ENCODE measurements at places on chromosomes 6 and 20. TPM values are rescaled to one million over a fixed set of nuclear protein-coding genes. Genes with fewer than 3 reads are reported as not detected.
A peak's percentile ranks its signal among the peaks of the same experiment; 100 is the strongest.

COL21A1 gene
- 5.4 TPM for total RNA-seq

CST5 gene
- not detected for total RNA-seq

BTNL2 gene
- not detected for total RNA-seq

CDSN gene
- total RNA-seq = 0.16 TPM

GRIK2 gene
- total RNA-seq = 0.89 TPM

PRDM13 gene
- not detected for total RNA-seq

DNA sequence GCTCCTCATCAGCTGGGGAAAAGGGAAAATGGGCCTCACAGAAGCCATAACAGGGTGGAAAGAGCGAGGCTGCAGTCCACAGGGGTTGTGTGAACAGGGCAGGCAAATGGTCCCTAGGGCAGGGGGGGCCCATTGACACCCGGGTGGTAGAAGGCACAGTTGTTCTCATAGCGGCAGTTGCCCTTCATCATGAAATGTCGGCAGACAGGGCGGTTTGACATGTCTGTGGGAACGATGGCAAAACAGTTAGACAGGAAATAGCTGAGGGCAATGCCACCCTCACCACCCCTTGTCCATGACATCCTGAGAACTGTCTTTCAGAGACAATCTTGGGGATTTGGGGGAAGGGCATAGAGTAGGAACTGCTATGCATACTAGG lies 15.6 kb downstream of the PPP1R10 start:
- no peak overlapping the region for H3K4me3 ChIP-seq
- no peaks in the 10 kb centered on the region for H3K4me1 ChIP-seq
- H3K36me3 ChIP-seq = peaks cover 94% of the 10 kb centered on the region

GRCh38 chr6:63529498-63529897 lies 42.8 kb upstream of the LOC128125822 start:
- no peaks in the 10 kb centered on the region for H3K27me3 ChIP-seq
- H3K4me3 ChIP-seq = peak overlapping the region; percentile 57
- DNase-seq = peak; percentile 48
- peak overlapping the region; percentile 86 for H3K27ac ChIP-seq

DNA sequence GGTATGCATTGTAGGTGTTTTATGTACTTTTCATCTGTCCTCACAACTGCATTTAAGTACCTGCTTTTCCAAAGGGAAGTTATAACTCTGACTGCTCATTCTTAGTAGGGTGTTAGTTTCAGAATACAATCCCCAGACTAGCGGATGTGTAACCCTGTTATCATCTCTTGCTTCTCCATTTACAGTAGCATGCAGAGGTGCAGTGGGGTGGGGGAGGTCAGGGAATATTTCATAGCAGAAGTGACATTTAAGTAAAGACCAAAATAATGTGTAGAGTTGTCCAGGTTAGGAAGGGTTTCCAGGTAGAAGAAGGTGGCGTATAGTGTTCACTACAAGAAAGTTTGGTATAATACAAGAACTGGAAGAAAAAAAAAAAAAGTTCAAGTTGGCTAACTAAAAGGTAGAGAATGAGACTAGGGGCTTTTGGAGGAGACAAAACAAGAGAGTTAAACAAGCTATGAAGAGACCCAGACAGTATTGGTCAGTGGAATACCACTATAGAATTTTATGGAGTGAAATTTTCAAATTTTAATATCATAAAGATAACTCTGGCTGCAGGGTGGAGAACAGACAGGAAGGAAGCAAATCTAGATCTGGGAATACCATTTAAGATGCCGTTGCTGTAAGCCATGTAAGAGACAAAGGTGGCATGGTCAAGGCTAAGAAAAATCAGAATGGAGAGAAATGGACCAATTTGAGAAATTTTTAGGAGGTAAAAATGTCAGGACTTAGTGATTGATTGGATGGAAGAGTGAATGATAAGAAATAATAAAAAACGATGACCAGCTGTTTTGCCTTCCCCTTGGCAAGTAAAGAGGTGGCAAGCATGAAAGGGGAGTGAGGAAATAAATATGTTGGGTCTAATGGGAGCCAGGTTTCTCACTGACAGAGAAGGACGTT lies 2.2 kb upstream of the AHI1 start:
- H3K36me3 ChIP-seq = no peaks in the 10 kb centered on the region
- H3K27ac ChIP-seq = no peak overlapping the region
- DNase-seq = no peak
- peaks cover 7% of the 10 kb centered on the region for H3K4me1 ChIP-seq
- no peaks in the 10 kb centered on the region for H3K27me3 ChIP-seq

- H3K27ac ChIP-seq = no peak overlapping the region
- no peak for DNase-seq
- H3K36me3 ChIP-seq = no peaks in the 10 kb centered on the region
Observed at GRCh38 chr6:106677282-106677681, 47.9 kb downstream of the QRSL1 start.

DNA sequence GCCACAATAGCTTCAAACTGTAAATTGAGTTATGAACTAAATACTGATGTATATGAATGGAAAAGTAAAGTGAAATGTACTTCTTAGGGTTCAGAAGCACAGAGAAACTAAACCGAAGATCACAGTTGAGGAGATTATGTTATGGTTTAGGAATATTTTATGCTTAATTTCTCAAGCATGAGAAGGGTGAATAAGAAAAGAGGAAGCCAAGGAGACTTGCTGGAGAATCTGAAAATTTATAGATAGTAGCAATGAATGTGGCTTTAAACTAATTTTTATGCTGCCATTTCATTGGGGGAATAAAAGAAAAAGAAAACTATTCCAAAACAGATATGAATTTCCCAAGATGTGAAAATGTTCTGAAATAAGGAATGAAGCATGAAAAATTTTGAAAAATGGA lies 5.6 kb downstream of the ANKS1A start:
- H3K27ac ChIP-seq = no peak overlapping the region
- H3K36me3 ChIP-seq = no peaks in the 10 kb centered on the region
- no peak overlapping the region for H3K4me3 ChIP-seq
- H3K27me3 ChIP-seq = no peaks in the 10 kb centered on the region
- DNase-seq = no peak

GRCh38 chr20:5748246-5748645 lies 2.0 kb upstream of the SHLD1 start:
- H3K4me3 ChIP-seq = no peak overlapping the region
- no peak for DNase-seq
- no peaks in the 10 kb centered on the region for H3K36me3 ChIP-seq
- H3K27ac ChIP-seq = no peak overlapping the region

- H3K27ac ChIP-seq = no peak overlapping the region
- no peaks in the 10 kb centered on the region for H3K4me1 ChIP-seq
- H3K4me3 ChIP-seq = no peak overlapping the region
Observed at GRCh38 chr6:116136373-116136772, 10.4 kb upstream of the COL10A1 start.

- H3K27me3 ChIP-seq = no peaks in the 10 kb centered on the region
- H3K27ac ChIP-seq = no peak overlapping the region
- H3K36me3 ChIP-seq = peaks cover 7% of the 10 kb centered on the region
- DNase-seq = no peak
- peaks cover 21% of the 10 kb centered on the region for H3K4me1 ChIP-seq
Observed at GRCh38 chr6:30960907-30961673, 20.3 kb downstream of the MUCL3 start.

GRCh38 chr20:5190444-5190843 lies 63.6 kb downstream of the CDS2 start:
- no peak for DNase-seq
- peaks cover 47% of the 10 kb centered on the region for H3K36me3 ChIP-seq
- H3K27ac ChIP-seq = no peak overlapping the region

DNA sequence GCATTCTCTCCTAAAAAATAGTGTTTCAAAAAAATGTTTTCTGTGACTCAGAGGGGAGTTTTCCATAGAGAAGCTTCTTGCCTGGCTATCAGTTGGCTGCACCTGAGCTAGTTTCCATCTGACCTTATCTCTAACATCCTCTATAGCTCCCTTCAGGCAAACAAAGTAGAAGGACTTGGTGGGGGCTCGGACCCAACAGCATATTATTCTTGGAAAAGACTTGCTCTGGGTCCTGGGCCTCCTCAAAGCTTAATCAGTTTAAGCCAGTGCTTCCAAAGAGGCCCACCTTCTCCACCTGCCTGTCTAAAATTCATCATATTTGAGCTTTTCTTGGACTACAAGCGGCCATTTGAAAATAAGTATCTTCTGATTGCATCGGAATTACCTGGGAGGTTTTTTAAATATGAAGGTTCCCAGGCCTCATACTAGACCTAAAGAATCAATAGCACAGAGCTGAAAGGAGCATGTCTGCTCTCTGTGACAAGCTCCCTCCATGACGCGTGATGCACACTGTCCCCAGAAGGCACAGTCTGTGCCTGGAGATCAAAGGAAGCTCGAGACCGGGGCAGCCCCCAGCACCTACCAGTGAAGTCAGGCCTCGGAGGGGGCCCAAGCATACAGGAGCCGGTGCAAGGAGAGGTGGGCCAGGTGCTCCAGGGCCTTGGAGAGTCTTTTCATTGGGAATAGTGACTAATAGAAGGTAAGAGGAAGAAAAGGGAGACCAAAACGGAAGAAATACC lies 80.6 kb upstream of the HIVEP1 start:
- H3K4me3 ChIP-seq = no peak overlapping the region
- DNase-seq = no peak
- no peaks in the 10 kb centered on the region for H3K36me3 ChIP-seq
- peaks cover 5% of the 10 kb centered on the region for H3K4me1 ChIP-seq

- no peaks in the 10 kb centered on the region for H3K4me1 ChIP-seq
- H3K36me3 ChIP-seq = no peaks in the 10 kb centered on the region
- H3K27ac ChIP-seq = no peak overlapping the region
- DNase-seq = no peak
- no peak overlapping the region for H3K4me3 ChIP-seq
- peaks cover 66% of the 10 kb centered on the region for H3K27me3 ChIP-seq
Observed at GRCh38 chr20:625360-625932, 15.3 kb upstream of the TCF15 start.

DNA sequence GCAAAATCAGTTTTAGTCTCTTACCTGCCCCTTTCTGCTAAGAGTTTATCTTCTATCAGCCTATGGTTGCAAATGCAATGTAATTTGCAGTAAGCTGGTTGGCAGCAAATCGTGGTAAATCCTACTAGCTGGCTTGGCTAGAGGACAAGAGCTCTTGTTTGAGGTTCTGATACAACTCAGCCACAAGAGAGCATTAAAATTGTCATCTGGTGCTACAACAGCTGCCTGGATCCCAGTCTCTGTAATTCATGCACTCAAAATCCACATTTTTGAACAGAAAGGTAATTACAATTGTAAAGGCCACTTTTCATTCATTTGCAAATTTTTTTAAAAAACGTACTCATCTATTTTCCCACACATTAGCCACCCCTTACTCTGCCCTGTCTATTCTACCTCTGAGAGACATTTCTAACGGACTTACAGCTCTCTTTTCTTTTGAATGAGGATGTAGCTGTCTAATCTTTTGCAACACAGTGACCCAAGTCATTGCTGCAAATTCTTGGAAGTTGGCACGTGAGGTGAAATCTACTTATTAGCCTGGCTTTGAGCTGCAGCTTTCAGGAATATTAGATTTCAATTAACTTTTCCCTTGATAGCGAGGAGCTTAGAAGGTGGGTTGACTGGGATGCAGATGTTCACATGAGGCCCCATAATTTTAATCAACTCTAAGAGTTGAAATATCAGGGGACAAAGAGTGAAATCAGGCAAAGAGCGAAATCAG lies 54.0 kb upstream of the FAM184A start:
- H3K27ac ChIP-seq = no peak overlapping the region
- H3K4me3 ChIP-seq = no peak overlapping the region
- no peak for DNase-seq

GRCh38 chr20:50762045-50762422 lies 30.7 kb downstream of the PARD6B start:
- H3K4me1 ChIP-seq = peaks cover 27% of the 10 kb centered on the region
- H3K4me3 ChIP-seq = peak overlapping the region; percentile 61
- H3K27me3 ChIP-seq = no peaks in the 10 kb centered on the region
- DNase-seq = no peak
- H3K36me3 ChIP-seq = no peaks in the 10 kb centered on the region

DNA sequence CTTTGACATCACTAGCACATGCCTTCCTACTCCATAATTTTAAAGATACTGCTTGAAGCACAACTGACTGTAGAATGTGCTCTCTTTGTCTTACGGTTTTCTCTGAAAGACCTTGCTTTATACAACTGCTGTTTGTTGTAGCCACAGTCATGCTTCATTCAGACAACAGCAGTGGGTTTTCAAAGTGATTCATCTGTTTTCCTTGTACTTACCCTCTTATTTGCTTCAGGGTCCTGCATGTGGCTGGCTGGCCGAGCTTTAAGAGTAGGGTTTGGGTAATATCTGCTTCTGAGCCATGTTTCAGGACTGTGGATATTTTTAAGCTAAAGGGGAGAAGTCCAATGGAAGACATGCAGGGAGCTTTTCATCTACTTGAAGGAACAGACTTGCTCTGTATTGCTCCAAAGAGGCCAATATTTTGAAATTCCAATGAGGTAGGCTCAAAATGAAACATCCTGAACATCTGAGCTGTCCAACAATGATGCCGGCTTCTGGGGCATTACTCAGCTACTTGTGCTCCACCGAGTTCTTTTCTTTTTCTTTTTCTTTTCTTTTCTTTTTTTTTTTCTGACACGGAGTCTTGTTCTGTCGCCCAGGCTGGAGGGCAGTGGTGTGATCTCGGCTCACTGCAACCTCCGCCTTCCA lies 160.2 kb upstream of the SGK1 start:
- no peak for DNase-seq
- no peak overlapping the region for H3K27ac ChIP-seq
- no peak overlapping the region for H3K4me3 ChIP-seq
- no peaks in the 10 kb centered on the region for H3K27me3 ChIP-seq
- no peaks in the 10 kb centered on the region for H3K36me3 ChIP-seq

DNA sequence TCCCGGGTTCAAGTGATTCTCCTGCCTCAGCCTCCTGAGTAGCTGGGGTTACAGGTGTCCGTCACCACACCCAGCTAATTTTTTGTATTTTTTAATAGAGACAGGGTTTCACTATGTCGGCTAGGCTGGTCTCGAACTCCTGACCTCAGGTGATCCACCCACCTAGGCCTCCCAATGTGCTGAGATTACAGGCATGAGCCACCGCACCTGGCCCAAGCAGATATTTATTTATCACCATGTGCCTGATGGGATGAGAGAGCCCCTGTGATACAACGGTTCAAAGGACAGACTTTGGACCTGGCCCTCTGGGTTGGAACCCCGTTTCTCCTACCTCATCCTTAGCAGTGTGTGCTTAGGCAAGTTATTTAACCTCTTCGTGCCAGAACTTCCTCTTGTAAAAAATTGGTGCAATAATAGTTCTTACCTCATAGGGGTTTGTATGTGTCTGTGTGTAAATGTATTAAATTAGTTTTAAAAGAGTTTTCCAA lies 19.2 kb upstream of the STK38 start:
- no peaks in the 10 kb centered on the region for H3K27me3 ChIP-seq
- no peak overlapping the region for H3K4me3 ChIP-seq
- H3K27ac ChIP-seq = no peak overlapping the region
- H3K36me3 ChIP-seq = no peaks in the 10 kb centered on the region

GRCh38 chr6:122930252-122931180 lies 65.5 kb upstream of the CLVS2 start:
- H3K4me3 ChIP-seq = no peak overlapping the region
- no peak for DNase-seq
- H3K4me1 ChIP-seq = peaks cover 6% of the 10 kb centered on the region

DNA sequence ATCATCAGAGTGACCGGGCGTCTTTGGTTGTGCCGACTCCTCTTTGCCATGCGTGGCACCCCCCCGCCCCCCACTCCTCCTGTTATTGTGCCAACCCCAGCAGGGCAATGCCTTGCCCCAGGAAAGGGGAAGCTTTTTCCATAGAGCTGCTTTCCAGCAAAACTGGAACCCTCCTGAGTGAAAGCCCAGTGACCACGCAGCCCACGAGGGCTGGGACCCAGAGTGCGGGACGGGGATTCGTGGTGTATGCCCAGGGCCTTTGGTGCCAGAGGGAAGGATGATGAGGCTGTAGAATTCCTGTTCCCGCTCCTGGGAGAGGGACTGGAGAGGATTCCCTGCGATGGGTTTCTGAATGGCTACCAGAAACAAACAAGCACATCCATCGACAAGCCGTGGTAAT lies 116.8 kb upstream of the BACH2 start:
- H3K4me1 ChIP-seq = peaks cover 16% of the 10 kb centered on the region
- no peak overlapping the region for H3K27ac ChIP-seq
- H3K27me3 ChIP-seq = no peaks in the 10 kb centered on the region
- DNase-seq = no peak
